Ureter (tissue), 1 donor: ENCODE measurements at places on chromosomes 4 and X.

GRCh38 chr4:73415807-73416238, 11.7 kb downstream of the ALB start:
- no peak for DNase-seq

GRCh38 chr4:185040523-185040922, 22.2 kb downstream of the HELT start:
- no peak for DNase-seq

DNA sequence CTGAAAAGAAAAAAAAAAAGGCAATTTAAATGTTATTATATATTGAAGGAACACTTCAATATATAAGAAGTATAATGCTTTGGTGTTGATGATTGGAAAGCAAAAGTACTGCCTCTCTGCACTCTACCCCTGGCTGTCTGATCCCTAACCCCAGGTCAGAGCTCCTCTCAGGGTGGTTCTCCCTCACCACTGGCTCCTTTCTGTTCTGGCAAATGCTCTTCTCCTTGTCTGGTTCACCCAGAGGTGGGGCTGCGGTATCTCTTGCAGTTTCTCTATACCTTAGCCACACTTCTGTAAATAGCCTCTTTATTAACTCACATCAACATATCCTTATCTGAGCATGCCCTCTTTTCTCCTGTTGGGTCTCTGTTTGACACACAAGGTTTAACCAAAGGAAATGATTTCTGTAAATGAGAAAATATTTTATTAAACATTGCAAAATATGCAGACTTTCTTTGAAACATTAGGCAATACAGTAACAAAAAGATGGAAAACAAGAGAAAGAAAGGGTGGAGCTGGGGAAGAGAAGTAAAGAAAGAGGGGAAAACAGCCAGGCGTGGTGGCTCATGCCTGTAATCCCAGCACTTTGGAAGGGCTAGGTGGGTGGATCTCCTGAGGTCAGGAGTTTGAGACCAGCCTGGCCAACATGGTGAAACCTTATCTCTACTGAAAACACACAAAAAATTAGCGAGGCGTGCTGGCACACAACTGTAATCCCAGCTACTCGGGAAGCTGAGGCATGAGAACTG, 45.7 kb downstream of the ING2 start:
- no peak for DNase-seq

- peak; percentile 41 for DNase-seq
These were observed 8.1 kb downstream of the PSAPL1 start for GRCh38 chr4:7426525-7427171.

DNA sequence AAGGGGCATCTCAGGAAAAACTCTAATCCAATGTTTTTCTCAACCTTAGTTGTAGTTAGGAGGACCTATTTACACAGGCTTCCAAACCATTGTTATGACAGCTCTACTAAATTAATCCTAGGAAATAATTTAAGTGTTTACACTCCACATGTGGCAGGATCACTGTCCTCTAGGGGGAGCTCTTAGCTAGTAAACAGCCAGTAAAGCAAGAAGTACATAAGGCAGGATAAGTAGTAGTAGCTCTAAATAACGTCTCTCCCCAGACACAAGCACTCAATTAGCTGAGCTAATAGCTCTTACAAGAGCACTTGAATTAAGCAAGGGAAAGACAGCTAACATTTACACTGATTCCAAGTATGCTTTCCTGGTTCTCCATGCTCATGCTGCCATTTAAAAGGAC, 37.3 kb downstream of the NUDT11 start:
- no peak for DNase-seq

- DNase-seq, result no peak
These were observed 63.7 kb upstream of the VEGFC start for GRCh38 chr4:176856421-176856820.

DNA sequence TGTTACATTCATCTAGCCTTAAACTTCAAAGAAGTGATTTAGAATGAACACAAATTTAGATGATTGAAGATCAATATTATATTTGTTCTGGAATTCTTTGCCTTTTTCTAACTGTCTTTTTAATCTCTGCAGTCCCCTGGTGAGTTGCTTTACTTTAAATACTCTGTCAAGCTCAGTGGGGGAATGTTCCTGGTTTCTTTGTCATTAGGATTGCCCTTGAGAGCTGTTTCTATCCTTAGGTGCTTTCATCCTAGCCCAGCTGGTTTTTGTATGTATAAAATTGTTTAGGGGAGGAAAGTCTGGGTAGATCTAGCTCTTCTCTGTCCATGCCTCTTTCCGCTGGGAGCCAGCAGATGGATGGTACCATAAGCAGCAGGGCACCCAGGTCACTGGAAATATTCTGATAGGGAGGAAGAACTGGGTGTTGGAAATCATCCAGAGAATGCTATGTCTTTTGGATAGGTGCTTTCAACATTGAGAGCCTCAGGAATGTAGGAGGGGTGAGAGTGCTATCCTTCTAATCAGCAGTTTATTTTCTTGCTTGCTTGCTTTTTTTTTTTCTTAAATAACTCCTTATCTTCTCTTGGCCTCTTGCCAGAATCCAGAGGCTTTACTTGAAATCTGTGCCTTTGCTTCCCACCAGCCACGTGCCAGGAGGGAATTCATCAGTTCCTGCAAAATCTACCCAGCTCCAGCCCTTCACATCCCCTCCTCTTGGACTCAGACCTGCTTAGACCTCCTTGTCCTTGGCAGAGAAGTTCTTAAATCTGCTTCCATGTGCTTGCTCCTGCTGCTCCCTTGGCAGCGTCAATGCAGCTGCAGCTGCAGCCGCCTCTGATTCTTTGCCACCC, 215.3 kb upstream of the ANXA3 start:
- no peak for DNase-seq

DNA sequence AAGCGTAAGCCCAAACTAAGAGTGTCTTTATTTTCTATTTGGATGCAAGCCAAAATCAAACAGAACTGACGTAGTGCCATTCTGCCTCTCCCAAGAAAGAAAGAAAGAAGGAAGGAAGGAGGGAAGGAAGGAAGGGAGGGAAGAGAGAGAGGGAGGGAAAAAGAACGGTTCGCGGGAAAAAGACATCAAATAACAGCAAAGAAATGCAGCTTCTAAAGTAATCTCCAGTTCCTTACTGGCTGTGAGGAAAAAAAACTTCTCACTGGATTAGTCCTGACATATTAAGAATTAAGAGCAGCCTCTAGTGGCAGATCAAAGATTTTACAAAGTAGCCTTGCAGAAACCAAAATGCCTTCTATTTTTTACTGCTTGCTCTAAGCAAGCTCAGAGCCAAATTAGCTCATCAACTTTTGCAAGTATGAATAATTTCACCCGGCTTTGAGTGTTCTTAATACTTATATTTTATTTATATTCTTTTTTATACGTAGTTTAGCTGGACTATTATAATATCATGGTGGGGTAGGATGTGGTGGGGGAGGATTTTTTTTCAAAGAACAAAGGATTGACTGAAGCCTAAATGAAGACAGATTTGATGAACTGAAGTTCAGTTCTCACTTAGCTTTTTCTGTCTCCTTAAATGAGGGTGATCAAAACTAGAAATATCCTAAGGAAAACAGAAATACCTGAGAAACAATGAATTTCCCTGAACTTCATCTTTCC, 36.6 kb downstream of the PITX2 start:
- DNase-seq, result no peak

DNA sequence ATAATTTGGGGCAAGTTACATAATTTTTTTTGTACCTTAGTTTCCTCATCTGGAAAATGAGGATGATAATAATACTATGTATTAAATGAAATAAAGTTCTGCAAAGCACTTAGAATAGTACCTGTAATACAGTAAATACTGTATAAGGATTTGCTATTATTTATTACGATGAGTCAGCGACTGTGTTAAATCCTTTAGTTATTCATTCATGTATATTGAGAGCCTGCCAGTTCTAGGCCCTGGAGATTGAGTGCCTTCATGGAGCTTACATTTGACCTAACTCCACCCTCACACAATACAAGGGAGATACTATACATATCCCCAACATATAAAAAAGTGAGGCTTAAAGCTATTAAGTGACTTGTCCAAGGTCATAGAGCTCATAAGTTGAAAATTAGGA, 67.0 kb upstream of the CITED1 start:
- DNase-seq, result no peak

GRCh38 chr4:48033825-48034413, 17.3 kb downstream of the NIPAL1 start:
- no peak for DNase-seq

GRCh38 chr4:158945529-158946108, 157.3 kb upstream of the RAPGEF2 start:
- DNase-seq, result no peak

- no peak for DNase-seq
These were observed 216.9 kb upstream of the ETNPPL start for GRCh38 chr4:108979759-108980158.

DNA sequence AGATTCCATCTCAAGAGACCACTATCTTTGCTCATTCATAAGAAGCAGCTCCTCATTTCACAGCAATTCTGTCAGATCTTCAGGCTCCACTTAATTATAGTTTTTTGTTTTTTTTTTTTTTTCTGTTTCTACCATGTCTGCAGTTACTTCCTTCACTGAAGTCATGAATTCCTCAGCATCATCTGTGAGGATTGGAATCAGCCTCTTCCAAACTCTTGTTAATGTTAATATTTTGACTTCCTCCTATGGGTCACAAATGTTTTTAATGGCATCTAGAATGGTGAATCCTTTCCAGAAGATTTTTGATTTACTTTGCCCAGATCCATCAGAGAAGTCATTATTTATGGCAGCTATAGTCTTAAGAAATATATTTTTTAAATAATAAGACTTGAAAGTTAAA, 53.1 kb downstream of the BMP2K start:
- DNase-seq, result no peak

DNA sequence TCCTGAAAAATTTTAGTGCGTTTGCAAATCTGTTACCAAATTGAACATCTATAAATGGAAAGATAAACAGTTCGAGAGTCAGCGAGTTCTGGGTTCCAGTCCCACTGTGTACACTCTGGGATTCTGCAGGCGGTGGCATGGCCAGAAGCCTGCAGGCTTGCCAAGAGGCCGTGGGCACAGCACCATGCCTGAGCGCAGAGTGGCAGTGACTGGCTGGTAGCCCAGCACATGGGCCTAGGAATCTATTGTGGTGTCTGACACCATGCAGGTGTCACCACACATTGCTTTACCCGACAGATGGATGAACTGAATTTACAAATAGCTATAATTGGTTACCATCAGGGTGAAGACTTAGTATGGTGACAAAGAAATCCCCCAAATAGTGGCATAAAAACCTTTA, 71.7 kb upstream of the TLR3 start:
- DNase-seq, result no peak

DNA sequence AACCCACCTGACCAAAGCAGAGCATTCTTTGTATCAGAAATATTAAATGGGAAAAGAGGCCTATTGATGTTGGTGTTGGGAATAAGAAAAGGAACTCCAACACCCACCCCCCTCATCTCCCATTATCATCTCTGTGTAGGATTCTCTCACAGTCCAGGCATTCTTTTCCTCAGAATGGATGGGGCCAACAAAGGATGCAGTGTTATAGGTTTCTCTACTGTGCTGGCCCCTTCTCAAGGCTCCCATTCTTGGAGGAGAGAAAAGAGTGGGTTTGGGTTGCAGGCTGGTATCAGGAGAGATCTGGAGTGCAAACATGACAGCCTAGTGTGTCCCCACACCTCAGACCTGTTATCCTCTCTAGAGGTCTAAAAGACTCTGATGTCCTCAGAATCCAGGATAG, 59.6 kb downstream of the UGT8 start:
- DNase-seq, result no peak

GRCh38 chr4:139749338-139749737, 83.7 kb downstream of the MGST2 start:
- DNase-seq, result no peak

DNA sequence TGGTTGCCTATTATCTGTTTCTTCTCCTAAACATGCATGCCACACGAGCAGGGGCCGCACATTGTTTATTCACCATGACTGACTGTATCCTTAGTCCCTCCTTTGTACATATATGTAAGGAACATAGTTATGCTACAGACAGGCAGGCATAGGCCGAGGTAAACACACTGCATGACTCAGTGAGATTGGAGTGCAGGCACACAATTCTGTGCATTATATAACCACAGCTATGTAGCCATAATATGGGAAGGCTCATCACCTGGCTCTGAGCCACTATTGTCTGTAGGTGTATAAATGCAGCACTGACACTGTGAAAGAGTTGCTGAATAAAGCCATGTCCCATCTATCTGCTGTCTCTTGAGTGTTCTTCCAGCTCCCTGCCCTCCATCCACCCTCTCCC, 431.6 kb downstream of the IDS start:
- DNase-seq, result no peak

- DNase-seq, result no peak
These were observed 59.1 kb downstream of the UCHL1 start for GRCh38 chr4:41315862-41316261.

GRCh38 chrX:69038816-69039215, 126.4 kb downstream of the PJA1 start:
- DNase-seq, result no peak

- no peak for DNase-seq
These were observed 109.3 kb downstream of the MAGEC2 start for GRCh38 chrX:142095651-142096245.

- DNase-seq, result no peak
These were observed 1028.4 kb upstream of the INTU start for GRCh38 chr4:126604268-126604867.

DNA sequence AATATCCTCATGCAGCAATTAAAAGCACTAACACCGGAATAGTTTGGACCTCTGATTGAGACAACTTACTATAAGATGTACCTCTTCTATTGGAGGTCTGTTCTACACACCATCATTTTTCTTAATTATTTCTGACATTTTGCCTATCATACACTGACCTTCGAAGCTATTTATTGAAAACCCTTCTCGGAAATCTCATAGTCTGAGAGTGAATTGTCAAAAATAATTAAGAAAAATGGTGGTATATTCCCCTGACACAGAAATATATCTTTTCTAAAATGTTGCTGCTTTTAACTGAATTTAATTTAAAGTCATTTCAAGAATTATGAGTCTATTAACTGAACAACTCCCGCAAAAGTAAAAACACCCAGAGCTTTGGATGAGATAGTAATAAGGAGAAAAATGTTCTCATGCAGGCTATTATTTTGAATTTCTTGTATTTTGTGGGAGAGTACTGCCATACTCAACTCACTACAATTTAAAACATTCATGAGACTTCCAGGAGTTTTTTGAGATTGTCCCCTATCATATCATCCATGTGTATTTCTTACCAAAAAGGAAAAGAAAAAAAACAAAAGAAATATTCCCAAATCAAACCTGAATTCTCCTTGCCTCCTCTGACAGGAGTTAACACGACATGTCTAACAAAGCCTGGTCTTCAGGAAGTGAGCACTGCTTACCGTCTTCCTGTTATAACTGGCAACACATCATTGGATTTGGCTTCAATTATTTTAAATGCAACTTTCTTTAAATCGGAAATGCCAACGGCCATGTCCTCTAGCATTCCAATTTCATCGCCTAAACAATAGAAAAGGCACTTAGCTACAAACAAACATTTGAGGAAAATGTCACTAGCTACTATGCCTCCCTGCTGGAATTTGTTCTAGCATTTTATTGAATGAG, 485.3 kb downstream of the IL15 start:
- DNase-seq, result no peak

GRCh38 chr4:73257651-73258435, 755 bp downstream of the ANKRD17 start:
- peak; percentile 59 for DNase-seq
